Lung microvascular endothelial cell (primary cell): ENCODE measurements at places on chromosomes 3 and 15. TPM values are rescaled to one million over a fixed set of nuclear protein-coding genes. Genes with fewer than 3 reads are reported as not detected.

DNA sequence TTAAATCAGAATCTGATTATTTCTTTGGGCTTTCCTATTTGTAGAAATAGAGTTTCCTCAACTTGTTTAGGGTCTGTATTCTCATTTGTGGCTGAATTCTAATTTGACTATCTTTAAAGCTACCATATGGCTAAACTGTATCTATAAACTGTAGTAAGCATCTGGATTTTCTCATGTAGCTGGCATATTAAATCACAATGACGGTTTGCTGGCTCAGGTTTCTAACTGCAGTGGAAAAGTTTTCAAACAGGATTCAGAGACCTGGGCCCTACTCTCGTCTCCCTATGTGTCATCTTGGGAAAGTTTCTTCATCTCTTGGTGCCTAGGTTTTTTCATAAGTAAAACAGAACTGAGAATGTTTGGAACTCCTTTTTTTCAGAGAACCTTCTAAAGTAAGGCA lies 68.3 kb downstream of the GALK2 start:
- DNase-seq: no peak

- no peak for DNase-seq
These were observed 40.5 kb downstream of the SCN5A start for GRCh38 chr3:38608961-38609360.

DNA sequence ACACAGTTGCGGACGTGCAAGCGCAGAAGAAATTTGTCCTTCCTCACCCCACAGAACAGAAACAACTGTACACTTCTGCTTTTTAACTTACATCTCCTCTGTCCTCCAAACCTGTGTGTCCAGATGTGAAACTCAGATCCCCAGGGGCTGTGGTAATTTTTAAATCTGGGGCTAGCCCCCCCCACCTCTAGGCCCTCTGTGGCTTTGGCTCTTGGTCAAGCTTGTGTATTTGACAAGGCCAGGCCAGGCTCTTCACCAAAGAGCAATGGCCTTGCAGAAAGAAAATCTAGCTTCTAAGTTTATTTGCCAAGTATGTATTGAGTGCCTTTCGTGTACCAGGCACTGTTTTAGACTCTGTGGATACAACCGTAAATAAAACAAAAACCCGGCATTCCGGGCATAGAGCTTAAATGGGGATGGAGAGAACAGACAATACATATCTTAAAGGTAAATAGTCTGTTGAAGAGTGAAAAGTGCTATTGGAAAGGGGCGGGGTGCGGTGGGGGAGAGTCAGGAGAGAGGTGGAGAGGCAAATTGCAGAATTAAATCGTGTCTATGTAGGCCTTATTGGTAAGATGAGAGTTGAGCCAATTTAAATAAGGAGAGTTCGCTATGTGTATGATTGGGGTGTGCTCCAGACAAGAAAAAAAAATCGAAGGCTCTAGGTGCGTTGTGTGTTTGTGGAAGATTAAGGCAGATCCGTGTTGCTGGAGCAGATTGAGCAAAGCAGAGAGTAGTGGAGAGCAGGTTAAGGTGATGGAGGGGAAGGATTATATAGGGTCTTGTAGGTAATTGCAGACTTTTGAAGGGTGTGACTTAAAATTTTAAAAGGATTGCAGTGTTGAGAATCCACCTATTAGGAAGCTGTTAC lies 781 bp upstream of the DPH6 start:
- no peak for DNase-seq

GRCh38 chr3:122305818-122306621 lies 19.0 kb upstream of the CSTA start:
- DNase-seq: no peak

- no peak for DNase-seq
These were observed 93.0 kb downstream of the NECTIN3 start for GRCh38 chr3:111164621-111165020.

DNA sequence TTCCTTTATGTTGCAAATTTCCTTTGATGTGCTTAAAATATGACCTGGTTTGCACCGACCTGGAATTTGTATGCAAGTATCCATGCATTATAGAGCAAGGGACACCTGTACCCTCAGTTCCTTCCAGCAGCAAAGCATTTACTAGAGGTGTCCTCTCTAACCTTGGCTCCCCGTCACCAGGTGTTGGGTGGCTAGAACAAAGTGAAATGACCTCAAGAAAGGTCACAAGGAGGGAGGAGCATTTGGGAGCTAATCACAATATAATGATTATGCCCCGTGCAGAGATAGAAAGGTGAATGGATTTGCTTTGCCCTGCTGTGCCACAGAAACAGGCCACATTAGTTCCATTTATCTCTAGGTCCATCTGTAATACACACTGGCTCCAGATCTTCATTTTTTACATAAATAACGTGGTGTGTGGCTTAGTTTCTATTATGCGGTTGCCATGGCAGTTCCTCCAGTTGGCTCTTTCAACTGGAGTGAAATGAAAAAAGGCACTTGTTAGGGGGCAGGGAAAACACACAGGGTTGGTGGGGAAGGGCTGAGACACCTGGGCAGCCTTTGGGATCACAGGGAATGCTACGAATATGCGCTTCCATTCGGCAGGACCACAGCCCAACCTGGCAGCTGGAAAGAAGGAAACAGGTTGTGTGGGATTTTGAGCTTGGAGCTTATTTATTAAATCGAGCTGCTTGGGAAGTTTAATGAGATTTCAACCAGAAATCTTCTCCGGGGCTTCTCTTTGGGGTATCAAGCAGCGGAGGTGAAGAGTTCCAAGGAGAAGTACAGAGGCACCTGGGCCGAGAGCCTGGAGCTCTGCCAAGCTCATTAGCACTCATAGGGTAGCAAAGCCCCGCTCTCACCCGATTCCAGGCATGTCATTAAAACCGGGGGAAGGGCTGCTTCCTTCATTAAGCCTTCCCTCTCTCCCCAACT lies 233.5 kb upstream of the ST8SIA2 start:
- no peak for DNase-seq

DNA sequence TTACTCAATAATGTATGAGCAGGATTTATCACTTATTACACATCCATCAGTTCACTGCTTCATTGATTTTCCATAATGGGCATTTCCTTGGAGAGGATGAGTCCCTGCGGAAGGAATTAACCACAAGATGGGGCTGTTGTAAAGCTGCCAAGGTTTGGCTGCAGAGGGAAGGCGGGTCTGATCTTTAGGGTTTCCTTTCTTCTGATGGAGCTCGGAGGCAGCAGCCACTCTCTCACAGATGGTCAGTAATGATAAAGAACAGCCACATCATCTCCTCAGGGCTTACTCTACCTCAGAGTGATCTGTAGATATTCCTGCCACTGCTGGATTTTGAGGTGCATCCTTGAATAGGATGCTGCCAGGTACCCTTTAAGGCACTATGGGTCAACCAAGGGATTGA lies 115.2 kb downstream of the USP13 start:
- DNase-seq: peak; percentile 71

GRCh38 chr15:93247466-93248121 lies 158.6 kb upstream of the RGMA start:
- DNase-seq: no peak

DNAH1 gene
- total RNA-seq: 1.1 and 2.6 TPM in 2 replicates

DNA sequence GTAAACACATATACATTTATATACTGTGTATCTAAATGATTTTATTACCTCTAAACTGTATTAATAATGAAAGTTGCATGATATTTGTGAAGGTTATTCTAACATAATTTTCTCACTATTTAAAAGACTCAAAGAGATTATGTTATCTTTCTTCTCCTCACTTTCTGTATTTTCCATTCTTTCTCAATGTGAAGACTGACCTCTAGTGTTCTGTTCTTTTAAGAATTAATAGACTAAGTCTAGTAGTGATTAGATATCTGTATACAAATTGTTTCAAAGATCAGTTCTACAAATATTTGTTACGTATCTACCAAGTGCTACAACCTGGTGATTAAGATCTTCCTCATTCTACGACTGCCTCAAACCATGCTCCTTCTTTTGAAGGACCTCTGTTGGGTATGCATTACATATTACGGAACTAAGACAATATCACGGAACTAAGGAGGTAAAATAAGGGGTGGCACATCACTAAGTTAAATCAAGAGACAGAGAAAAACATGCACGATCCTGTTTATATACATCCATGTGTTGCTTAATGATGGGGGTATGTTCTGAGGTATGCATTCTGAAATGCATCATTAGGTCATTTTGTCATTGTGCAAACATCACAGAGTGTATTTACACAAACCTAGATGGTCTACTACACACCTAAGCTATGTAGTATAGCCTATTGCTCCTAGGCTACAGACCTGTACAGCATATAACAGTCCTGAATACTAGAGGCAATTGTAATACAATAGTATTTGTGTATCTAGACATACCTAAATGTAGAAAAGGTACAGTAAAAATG lies 161.5 kb upstream of the KBTBD8 start:
- DNase-seq: no peak

IL16 gene
- total RNA-seq: 0.99 and 1.5 TPM in 2 replicates

DNA sequence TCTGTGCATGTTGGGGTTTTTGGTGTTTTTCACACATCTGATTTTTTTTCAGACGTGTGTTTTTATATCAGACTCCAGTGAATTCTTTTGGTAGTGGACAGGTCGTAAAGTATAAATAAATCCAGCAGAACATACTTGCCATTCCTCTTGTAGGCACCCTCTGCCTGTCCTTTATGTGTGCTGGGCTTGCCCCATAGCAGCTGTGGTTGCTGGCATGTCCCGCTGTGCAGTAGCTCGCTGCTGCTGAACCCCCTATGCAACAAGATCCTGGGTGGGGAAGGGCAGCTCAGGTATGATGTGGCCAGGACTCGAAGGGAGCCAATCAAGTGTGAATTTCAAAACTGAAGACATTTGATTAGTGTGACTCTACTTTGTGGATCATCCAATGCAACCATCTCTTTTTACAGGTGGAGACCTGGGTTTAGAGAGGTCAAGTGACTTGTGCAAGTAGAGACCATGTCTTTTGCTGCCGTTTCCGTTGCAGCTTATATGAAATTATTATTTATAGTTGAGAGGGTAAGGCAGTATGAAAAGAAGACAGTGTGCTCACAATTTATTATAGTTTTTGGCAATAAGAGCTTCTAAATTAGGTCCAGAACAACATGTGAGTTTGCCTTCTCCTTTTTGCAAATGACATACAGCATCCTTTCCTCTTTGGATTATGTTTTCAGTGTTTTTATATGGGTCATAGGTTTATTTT lies 350.8 kb upstream of the C2CD4B start:
- no peak for DNase-seq

- no peak for DNase-seq
These were observed 343.2 kb upstream of the ONECUT1 start for GRCh38 chr15:53133255-53133850.

FAM107A gene
- 0.20 and 2.2 TPM in 2 replicates for total RNA-seq

PEX5L gene
- total RNA-seq: not detected in 2 replicates

C2CD4B gene
- total RNA-seq: 20.0 and 45.6 TPM in 2 replicates

- DNase-seq: no peak
These were observed 7.2 kb upstream of the LACTB start for GRCh38 chr15:63114465-63114864.

INSYN1 gene
- total RNA-seq: under 0.01 and 0.22 TPM in 2 replicates

- no peak for DNase-seq
These were observed 12.0 kb downstream of the DLL4 start for GRCh38 chr15:40941068-40941527.

GRCh38 chr15:85545185-85545584 lies 164.8 kb downstream of the AKAP13 start:
- no peak for DNase-seq

GPR62 gene
- total RNA-seq: not detected in 2 replicates

SNTN gene
- not detected in 2 replicates for total RNA-seq

DNA sequence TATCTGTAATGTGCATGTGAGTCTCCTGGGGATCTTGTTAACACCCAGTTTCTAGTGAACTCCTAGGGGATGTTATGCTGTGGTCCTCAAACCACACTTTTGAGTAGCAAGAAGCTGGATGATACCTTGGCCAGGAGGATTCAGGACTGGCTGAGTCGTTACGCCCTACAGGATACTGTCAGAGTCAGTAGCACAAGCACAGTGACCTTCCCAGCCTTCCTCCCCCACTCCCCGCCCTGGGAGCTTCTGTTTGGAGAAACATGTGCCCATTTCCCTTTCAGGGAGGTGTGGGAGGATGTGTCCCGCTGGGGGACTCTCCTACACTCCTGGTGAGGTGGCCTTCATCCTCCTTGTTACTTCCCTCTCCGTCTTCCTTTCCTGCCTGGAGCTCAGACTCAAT lies 76.4 kb upstream of the TRPM1 start:
- DNase-seq: no peak

DNA sequence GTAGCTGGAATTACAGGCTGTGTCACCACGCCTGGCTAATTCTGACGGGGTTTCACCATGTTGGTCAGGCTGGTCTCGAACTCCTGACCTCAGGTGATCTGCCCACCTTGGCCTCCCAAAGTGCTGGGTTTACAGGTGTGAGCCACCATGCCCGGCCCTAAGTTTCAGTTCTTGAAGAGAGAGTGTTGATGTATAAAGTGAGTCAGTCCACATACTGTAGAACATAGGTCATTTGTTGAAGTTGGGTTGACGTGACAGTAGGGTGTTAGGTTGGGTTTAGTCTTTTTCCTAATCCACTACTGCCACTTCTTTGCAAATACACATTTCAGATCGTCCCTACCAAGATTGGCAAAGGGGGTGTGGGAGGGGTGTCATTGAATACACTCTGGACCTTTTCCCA lies 15.2 kb downstream of the DNAJC19 start:
- no peak for DNase-seq

TRIM71 gene
- not detected in 2 replicates for total RNA-seq

HHLA2 gene
- total RNA-seq: not detected in 2 replicates

DNA sequence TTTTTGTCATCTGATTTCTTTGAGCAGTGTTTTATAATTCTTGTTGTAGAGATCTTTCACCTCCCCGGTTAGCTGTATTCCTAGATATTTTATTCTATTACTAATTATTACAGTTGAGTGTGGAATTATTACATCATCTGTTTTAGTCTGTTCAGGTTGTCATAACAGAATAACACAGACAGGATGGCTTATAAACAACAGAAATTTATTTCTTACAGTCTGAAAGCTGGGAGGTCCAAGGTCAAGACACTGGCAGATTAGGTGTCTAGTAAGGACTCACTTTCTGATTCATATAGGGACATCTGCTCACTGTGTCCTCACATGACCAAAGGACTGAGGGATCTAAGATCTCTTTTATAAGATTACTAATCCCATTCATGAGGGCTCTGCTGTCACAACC lies 121.3 kb upstream of the THBS1 start:
- DNase-seq: no peak

DNA sequence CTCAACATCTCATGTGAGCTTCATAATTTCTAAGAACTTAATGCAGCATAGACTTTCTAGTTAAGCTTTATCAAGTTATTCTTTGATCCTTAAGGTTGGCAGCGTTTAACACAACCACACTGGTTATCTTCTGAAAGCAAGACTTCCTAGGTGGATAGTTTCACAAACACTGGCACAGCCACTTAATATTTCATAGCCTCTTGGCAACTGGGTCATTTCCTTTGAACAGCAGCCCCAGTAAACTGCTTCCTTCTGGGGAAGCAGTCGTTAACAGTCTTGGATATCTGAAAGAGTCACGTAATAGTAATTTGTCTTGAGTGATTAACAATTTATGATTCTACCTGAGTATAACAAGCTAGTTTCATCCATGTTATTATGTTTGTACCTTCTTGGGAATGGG lies 45.9 kb upstream of the ABHD10 start:
- DNase-seq: no peak
